ENCODE measurements at places on chromosomes 7 and 10.

- DNase-seq, result no peak
Measured at GRCh38 chr7:2824026-2824677, 20.0 kb downstream of the GNA12 start.

DNA sequence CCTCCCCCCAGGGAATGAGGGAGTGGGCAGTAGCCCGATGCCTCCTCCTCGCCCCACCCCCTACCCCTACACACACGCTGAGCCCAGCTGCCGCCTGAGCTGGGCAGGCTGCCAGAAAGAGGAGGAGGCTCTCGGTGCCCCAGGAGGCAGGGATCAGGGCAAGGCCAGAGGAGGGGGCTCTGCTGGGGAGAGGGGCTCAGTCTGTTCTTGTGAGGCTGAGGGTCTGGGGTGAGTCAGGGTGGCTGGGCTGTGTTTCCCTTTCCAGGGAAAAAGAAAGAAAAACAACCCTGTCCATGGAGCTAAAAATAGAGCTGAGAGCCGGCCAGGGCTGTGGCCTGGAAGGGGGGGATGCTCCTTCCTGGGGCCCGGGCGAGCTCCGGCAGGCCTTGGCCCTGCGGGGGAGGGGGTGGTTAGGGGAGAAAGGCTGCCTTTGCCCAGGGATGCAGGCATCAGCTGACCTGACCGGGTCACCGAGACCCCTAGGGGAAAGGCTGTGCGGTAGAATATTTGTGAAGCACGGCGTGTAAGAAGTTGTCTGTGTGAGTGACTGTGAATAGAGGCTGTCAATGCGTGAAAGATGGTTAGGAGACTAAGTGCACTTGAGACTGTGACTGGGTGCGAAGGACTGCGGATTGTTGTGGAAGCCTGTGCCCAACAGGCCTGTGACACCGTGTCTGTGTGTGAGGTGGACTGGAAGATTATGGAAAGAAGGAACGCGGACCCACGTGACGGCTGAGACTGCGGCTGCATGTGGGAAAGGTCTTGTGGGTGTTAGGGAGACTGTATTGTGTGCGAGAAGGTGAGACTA lies 1.2 kb upstream of the LZTS2 start:
- no peak for DNase-seq

- DNase-seq, result no peak
Measured at GRCh38 chr10:55460008-55460407, 659.0 kb upstream of the PCDH15 start.

GRCh38 chr10:131230641-131231322 lies 80.7 kb downstream of the TCERG1L start:
- no peak for DNase-seq

- DNase-seq, result no peak
Measured at GRCh38 chr7:31116615-31117014, 64.5 kb downstream of the ADCYAP1R1 start.

GRCh38 chr10:64040781-64041180 lies 519.6 kb downstream of the REEP3 start:
- no peak for DNase-seq

GRCh38 chr10:90822508-90822907 lies 35.3 kb downstream of the HTR7 start:
- no peak for DNase-seq

DNA sequence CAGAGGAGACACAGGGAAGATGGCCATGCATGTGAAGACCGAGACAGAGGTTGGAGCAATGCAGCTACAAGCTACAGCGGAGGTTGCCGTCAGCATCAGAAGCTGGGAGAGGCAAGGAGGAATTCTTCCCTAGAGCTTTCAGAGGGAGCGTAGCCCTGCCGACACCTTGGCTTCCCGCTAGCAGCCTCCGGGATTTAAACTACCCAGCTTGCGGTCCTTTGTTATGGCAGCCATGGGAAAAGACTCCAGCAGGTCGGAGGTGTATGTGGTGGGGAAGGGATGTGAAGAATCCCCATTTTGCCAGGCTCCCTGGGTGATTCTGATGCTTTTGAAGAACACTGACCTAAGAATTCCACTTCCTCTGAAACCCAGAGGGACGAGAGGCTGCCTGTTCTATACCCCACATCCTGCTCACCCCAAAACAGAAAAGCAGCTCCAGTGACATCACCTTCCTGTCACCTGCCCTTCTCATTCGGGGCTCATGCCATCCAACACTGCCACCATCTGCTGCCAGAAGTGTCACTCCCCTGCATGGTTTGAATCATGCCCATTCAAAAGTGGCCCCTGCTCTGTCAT lies 3.3 kb upstream of the SEPHS1 start:
- DNase-seq, result no peak

DNA sequence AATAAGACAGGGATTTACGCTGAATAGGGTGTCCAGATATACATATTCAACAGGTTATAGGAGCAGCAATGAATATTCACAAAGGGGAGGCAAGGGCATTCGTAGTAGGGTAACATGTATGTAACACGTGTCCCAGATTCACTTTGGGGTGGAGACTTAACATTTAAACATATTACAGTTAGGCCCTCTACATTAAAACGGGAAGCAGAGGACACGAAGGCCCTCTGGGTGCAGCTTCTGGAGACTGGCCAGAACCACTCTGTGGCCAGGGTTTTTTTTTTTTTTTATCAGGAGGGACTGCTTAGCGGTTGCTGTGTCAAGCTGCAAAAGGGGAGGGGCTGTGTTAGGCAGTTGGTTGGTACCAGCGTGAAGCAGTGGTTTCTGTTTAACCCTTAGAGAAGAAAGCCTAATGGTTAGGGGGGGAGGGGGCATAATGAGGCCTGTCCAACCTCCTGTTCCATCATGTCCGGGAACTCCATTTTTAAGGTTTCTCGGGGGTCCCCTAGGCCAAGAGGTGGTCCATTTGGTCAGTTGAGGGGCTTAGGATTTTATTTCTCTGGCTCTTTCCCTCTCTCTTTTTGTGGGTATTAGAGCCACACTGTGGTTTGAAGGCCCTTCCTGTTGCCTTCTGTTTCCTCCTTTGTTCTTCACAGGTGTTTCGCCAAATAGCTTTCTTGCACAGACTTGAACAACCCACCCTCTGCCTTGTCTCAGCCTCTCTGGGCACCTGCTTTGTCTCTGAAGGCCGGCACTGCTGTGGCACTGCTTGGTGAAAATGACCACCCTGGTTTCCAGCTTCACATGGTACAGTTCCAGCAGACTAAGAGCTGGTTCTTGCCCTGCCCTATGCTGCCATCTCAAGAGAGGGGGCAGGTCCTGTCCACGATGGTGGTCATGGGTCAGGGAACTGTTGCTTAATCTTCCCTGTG lies 26.4 kb downstream of the PRF1 start:
- DNase-seq, result no peak

DNA sequence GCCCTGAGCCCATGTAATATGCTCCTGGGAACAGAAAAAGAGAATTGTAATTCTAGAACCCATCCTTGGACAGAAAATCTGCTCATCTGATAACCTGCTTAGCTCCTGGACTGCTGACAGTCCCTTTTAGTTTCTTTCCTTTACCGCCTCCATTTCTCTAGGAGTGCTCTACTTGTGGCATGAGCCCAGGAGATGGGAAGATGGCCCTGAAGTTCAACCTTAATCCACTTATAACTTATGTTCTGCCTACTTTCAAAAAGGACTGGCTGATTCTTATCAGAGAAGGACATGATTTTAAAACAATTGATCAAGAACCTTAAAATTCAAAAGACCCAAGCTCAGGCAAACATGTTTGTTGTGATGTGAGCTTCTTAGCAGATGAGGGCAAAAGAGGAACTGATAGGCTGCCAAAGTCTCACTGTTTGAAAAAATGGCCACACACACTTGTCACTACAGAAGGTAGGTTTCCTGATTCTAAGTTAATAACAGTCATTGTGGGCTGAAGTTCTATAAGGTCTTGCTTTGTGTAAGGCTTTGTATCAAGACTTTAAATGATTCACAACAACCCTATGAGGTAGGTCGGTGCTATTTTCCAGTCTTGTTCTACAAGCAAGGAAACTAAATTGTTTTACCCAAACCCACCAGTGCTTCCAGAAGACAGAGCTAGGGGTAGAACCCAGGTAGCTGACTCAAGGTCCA lies 94.3 kb upstream of the AFAP1L2 start:
- DNase-seq, result no peak

DNA sequence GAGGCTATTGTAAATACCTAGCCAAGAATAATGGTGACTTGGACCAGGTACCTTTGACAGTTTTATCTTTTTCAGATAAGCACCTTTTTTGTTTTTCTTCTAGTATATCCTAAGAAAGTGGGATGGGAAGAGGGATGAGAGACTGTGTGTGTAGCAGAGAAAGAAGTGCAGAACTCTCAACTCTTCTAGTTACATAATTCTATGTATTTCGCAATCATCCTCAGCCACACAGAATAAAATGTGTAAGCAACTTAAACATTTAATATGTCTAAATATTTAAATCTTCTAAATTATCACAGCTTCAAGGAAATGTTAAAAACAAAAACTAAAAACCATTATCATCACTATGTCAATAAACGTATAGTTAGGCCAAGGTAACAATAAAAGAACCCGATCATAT lies 42.6 kb upstream of the GSAP start:
- no peak for DNase-seq

DNA sequence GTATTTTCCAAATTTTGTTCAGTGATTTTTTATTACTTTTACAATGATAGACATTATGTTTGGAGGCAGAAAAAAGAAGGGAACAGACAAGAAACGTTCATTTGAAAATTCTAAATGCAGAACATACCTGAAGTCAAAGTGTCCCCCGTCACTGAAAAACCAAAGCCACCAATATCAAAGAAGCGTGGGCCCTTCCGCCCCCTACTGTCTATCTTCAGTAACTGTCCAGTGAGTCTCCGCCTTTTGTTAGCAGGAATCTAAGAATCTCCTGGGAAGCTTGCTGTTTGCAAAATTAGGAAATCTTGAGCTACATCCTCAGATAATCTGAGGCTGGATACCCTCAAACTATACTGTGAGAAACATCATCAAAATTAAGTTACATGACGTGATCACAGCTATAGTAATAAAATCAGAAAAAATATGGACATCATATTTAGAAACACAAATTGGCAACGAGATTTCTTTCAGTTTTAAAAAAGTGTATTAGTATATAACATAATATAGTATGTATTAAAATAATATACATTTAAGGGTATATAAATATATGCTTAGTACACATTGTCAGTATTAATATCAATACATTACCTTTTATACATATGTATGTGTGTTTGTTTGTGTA lies 169.3 kb upstream of the AKR1E2 start:
- DNase-seq, result no peak

GRCh38 chr7:31478721-31479120 lies 35.2 kb upstream of the ITPRID1 start:
- no peak for DNase-seq

- no peak for DNase-seq
Measured at GRCh38 chr10:74282848-74283210, 131.8 kb downstream of the ADK start.

- no peak for DNase-seq
Measured at GRCh38 chr10:60035984-60036383, 129.6 kb upstream of the CCDC6 start.

- DNase-seq, result no peak
Measured at GRCh38 chr10:79262131-79262530, 85.1 kb upstream of the PPIF start.

DNA sequence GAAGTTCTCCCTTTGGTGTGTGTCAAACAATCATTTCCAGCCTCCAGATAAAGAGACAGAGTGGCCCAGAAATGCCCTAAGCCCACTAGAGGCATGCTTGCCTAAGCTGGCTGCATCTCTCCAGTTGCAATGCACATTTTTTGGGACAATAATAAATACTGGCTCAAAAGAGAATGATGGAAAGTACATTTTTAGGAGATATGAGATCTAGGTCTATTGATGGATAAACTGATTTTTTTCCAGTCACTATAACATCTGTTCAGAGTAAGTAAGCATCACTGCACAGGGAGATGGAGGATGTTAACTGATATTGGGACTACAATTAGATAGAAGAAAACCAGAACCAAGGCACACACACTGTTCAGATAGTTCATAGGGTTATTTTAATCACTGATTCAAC lies 553.0 kb downstream of the GRM8 start:
- no peak for DNase-seq

GRCh38 chr7:89246196-89246595 lies 450.7 kb upstream of the TEX47 start:
- DNase-seq, result no peak

DNA sequence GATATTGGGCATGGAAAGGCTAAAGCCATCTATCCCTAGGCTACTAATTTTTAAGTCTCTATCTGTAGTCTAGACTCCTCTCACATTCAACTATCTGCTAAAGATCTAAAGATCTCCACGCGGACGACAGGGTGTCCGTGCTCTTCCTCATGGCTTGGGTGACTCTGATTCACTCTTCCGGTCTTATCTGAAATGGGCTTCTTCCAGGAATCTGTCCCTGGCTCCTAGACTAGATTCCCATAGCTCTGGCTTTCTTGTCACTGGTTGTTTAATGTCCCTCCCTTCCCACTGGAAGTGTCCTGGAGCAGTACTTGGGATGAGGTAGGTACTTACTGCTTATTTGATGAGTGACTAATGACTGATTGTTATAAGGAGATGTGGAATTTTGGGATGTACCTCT lies 62.0 kb upstream of the PODXL start:
- DNase-seq, result no peak

GRCh38 chr10:32148864-32149251 lies 92.6 kb upstream of the KIF5B start:
- DNase-seq, result no peak

- no peak for DNase-seq
Measured at GRCh38 chr7:20514364-20514763, 101.1 kb upstream of the ABCB5 start.

GRCh38 chr10:48779546-48780152 lies 95.0 kb downstream of the WDFY4 start:
- no peak for DNase-seq

DNA sequence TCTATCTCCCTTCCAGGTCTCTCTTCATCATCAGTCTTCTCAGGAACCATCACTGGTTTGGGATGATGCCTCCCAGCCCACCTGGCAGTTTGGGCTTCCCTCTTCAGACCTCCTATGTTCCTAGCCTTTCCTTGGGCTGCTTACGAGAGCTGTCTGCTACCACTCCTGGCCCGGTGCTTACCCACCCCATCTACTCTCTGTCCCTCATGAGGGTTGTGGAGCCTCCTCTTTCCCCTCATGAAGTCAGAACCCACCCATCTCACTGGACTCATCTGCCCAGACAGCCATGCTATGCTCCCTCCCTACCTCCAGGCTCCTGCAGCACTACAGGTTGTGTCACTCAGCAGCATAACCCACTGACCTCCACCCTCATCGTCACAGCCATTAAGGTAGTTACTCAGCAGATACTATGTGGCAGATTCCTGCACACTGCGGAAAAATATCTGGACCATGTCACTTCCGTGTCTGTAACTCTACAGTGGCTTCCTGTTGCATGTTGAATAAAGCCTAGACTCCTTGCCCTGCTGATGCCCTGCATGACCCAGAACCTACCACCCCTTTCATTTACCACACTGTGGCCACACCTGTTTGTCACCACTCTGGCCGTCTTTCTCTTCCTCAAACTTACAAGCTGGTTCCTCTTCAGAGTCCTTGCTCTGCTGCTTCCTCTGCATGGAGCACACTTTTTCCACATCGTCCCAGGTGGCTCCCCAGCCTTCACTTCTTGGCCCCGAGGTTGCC lies 2.0 kb downstream of the DBNL start:
- DNase-seq, result no peak
